Epithelial cell of proximal tubule (primary cell): ENCODE measurements at places on chromosomes 7 and 10. TPM values are rescaled to one million over a fixed set of nuclear protein-coding genes. Genes with fewer than 3 reads are reported as not detected.

DNA sequence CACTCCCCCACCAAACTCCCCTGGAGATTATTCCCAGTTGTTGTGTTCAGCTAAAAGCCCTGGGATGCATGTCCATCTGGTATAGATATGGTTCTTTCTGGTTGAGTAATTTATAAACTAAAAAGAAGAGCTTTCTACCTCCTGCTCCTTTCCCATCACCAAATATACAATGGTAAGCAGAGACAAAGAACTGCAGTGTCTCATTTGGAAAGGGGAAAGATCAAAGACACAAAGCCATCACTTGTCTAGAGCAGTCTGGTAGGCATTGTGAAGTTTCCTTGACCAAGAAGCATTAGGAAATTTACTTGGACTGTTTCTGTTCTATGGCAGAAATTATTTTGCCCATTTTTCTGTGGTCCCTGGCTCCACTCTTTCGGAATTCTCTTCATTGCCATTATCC, 24.9 kb upstream of the PANK1 start:
- no peak for DNase-seq

Gene LIPM
- total RNA-seq = not detected in 2 replicates

- DNase-seq = no peak
Measured at GRCh38 chr10:28663576-28664368, 13.5 kb upstream of the BAMBI start.

Gene AKR1B1
- 134 and 277 TPM in 2 replicates for total RNA-seq

Gene CFAP43
- 0.14 and 0.46 TPM in 2 replicates for total RNA-seq

Gene FAM107B
- 25.7 and 46.0 TPM in 2 replicates for total RNA-seq

DNA sequence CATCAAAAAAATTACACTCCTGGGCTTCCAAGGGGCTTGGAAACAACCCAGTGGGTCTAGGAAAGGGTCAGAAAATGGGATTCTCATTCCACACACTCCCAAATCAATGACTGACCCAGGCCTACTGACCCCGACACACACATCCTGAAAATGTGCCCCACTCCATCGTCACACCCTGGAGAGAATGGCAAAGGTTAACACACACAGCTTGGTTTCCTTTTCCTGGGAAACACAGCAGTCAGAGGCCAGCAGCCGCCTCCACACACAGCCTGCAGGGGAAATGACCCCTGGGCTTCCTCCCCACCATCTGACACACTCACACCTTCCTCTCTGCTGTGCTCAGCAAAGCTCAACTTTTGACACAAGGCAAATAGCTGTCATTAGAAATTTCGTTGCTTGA, 42.9 kb downstream of the SH3PXD2A start:
- DNase-seq = no peak

- no peak for DNase-seq
Measured at GRCh38 chr10:95493862-95494261, 67.3 kb downstream of the SORBS1 start.

DNA sequence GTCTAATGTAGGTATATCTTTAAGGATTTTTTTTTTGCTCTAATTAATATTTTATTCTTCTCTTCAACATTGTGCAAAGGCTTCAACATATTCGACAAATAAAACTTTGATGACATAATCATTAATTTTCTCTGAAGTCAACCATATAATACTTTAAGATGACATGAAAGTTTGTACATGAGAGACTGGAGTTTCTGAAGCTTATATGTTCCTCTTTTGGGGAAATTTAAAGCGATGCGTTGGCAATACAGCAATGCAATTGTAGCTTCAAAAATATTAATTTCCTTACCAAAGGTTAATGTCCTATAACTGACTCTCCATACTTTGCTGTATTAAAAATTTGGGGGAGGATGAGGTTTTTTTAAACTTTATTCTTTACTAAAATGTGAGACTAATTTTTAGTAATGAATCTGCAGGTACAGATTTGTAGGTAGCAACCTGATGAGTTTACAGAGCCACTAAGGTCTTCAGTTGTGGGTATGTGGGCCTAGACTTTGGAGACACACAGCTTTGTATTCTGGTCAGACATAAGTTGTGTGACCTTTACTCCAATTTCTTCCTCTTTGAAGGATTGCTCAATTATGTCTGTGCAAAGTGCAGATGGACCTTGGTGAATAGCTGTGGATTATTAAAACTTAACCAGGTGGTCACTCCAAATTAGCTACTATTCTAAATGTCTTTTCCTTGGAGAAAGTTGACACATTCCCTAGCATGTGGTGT, 18.0 kb upstream of the LIPA start:
- no peak for DNase-seq

- DNase-seq = no peak
Measured at GRCh38 chr7:1494447-1494846, 9.7 kb downstream of the INTS1 start.

- no peak for DNase-seq
Measured at GRCh38 chr7:104966022-104966421, 48.0 kb upstream of the KMT2E start.

GRCh38 chr7:65307651-65308299, 65.9 kb upstream of the ZNF92 start:
- DNase-seq = peak; percentile 16

Gene AKR1E2
- total RNA-seq = 2.0 and 2.2 TPM in 2 replicates

DNA sequence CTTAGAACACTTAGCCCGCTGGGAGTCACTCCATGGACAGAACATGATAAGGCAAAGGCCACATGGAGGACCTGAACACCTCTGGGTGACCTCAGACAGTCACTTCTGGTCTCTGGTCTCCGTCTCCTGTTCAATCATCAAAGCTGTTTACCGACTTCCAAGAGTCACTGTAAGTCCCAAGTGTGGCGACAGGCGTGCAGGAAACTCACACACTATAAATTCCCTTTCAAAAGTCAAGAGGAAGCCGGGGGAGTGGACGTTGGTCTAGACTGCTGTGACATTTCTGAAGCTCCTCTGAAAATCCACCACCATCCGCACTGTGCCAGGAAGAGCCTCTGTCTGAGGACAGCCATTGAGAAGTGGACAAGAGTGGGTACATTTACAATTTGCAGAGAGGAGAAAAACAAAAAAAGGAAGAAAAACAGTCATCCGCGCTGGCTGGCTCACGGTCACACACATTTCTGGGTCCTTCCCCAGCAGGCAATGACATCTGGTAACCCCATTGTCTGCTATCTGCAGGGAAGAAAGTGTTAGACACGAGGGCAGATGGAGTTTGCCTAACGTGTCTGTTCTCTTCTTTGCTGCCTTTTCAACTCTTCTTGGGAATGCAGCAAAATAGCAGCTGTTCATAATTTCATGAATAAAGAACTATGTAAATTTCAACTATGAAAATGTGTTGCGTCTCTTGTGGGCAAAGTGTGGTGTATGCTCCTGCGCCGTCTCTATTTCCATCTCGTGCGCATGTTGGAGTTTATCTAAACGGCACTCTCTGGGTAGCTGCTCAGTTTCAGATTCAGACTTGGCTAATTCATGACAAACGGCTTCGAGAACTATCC, 32.9 kb upstream of the CUX1 start:
- no peak for DNase-seq

- DNase-seq = peak; percentile 7
Measured at GRCh38 chr7:117489911-117490310, 10.1 kb downstream of the CFTR start.

Gene MYH16
- 1.0 and 1.4 TPM in 2 replicates for total RNA-seq

GRCh38 chr10:73647211-73647874, 6.1 kb upstream of the MYOZ1 start:
- DNase-seq = no peak

Gene GLUD1
- 145 and 155 TPM in 2 replicates for total RNA-seq

GRCh38 chr10:30645340-30645827, 15.8 kb upstream of the LYZL2 start:
- no peak for DNase-seq
